ENCODE measurements at places on chromosomes 11 and 22.

GRCh38 chr22:38751422-38752346 lies 4.1 kb downstream of the SUN2 start:
- DNase-seq: no peak

- no peak for DNase-seq
These were observed 40.7 kb downstream of the ZNRF3 start for GRCh38 chr22:28923826-28924732.

DNA sequence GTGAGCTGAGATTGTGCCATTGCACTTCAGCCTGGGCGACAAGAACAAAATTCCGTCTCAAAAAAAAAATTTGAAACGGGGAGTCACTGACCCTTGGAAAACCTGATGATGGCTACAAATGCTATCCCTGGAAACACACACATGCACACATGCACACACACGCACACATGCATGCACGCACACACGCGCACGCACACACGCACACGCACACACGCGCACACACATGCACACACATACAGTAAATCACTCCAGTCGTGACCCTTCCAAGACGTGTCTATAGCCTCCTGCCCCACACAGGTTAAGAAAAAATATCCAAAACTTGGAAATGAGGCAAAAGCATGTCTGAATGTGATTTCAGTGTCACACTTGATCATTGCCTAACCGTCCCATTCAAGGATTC lies 6.7 kb upstream of the CPT1A start:
- no peak for DNase-seq

DNA sequence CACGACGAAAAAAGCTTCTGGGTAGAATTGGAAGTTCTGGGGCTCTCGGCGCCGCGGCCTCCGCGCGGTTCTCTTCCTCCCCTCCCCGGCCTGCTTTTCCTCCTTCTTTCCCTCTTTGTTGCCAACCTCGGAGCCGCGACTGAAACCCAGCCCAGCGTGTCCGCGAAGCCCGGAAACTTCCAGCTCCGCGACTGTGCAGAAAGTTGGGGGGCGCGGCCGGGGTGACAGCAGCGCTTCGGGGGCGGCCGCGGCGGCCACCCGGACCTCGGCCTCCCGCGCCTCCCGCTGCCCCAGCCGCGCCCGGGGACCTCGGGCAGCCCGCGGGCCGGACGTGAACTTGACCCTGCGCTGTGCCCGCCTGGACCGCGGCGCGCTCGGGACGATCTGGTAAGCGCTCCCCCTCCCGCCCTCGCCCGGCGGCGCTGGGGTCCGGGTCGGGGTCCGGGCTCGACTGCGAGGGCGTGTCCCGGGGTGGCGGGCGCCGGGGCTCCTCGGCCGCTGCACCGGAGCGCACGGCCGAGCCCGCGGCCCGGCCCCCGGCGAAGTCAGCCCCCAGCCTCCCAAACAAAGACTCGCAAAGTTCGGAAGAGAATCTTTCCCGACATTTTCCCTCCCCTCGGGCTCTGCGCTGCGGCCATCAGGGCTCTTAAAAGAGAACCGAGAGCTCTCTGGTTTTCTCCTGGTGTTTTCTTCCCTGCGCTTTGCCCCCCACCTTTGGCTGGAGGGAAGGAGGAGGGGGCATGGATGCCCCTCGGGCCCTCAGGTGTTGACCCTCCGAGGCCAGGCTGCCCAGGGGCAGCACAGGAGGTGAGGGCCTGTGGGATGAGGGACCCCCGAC lies 67.9 kb upstream of the WNT7B start:
- peak; percentile 23 for DNase-seq

DNA sequence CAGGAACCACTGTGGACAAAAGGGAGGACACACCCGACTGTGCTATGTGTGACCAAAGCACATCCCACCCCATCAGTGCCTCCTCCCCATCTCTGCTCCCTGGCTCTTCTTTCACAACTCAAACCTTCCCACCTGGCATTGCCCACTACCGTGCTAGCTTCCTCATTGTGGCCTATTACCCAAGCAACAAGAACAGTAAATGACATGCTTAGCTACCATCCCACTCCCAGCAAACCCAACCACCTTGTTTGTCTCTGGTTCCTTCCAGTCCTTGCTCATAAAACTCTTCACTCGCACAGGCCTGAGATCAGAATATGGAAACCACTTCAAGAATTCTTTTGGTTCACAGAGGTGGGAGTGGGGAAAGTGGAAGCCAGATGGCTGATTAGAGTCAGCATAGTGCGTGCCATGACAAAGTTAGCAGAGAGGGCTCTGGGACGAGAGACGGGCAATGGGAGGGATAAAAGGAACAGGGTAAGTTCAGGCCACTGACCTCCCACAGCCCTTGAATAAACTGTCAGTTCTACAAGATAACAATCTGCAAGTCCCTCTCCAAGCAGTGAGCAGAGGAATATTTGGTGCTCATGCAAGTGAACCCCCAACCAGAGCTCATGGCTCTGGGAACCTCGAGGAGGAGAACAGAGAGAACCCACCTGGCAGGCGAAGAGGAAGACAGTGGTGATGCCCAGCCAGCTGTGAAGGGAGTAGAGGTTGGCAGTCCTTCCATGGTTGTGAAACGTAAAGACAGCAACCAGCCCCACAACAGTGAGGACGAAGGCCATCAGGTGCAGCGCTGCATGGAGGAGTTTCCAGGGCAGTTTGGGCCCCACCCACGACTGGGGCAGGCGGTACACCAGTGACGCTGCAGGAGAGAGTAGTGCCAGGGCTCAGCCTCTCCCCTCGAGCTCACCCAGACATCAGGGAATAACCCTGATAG lies 8.3 kb downstream of the CYB561A3 start:
- no peak for DNase-seq

GRCh38 chr11:118610773-118611432 lies 3.5 kb downstream of the PHLDB1 start:
- DNase-seq: peak; percentile 85

DNA sequence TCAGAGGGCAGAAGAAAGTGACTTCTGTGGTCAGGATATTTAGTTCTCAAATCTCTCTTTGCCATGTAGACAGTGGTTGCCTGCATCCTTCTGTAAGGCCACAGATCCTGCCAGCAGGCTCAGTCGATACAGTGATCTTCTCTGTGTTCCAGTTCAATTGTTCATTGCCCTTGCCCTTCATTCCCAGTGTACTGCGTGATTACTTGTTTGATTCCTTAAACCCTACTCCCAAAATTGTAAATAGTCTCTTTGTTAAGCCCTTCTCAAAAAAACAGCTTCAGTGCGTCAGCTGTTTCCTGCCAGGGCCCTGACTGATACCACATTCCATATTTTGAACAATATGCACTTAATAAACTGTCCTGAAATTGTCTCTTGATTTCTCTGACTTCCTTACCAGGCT lies 9.3 kb upstream of the TYR start:
- DNase-seq: no peak

DNA sequence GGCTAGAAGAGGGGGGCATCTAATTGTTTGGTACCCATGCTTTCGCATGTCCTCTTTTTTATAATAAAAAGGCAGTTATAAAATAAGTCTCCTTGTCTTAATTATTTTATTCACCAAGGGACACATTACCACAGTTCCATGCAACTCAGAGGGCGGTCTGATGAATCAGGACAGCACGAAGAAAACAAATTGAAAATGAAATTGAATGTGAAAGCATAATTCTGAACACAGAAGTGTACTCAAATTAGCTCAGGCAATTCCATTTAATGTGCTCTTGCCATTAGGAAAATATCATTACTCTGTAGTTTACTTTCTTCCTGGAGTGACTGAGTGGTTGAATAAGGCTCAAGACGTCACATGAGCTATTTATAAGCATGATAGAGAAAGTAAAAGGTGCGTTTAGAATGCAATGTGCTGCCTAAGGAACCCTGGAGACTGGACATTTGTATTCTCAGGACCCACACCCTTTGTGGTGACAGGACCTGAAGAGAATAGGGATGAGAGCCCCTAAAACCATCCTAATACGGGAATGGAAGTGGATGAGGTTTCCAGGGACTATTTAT lies 59.6 kb downstream of the MTNR1B start:
- no peak for DNase-seq

DNA sequence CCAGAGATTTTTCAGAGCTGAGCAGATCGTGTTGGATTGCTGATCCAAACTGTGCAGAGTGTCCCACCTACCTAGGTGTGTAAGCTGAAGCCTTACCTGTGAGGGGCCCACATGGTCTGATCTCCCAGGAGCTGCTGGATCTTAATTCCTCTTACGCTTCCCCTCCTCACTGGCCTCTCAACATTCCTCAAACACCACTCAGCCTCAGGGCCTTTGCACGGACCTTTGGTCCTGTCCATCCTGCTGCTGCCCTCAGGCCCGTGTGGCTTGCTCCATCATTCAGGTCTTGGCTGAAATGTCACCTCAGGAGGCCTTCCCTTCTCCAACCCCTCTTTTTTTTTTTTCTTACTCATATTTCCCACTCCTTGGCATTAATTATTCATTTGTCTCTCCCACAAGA lies 21.1 kb upstream of the RAB1B start:
- DNase-seq: no peak

Data from omental fat pad (tissue), 4 donors.